Left ventricle myocardium superior (tissue), 1 donor: ENCODE measurements at places on chromosomes 13 and 19. TPM values are rescaled to one million over a fixed set of nuclear protein-coding genes. Genes with fewer than 3 reads are reported as not detected.
A peak's percentile ranks its signal among the peaks of the same experiment; 100 is the strongest.

The GJB6 gene
- not detected for total RNA-seq

GRCh38 chr13:83819611-83820010, 62.7 kb downstream of the SLITRK1 start:
- DNase-seq: no peak

The EIF3K gene
- total RNA-seq: 674 TPM

The ZNF729 gene
- not detected for total RNA-seq

GRCh38 chr13:74977498-74977897, 504.5 kb downstream of the TBC1D4 start:
- DNase-seq: no peak

GRCh38 chr19:17739121-17739875, 12.0 kb upstream of the FCHO1 start:
- DNase-seq: peak; percentile 55

DNA sequence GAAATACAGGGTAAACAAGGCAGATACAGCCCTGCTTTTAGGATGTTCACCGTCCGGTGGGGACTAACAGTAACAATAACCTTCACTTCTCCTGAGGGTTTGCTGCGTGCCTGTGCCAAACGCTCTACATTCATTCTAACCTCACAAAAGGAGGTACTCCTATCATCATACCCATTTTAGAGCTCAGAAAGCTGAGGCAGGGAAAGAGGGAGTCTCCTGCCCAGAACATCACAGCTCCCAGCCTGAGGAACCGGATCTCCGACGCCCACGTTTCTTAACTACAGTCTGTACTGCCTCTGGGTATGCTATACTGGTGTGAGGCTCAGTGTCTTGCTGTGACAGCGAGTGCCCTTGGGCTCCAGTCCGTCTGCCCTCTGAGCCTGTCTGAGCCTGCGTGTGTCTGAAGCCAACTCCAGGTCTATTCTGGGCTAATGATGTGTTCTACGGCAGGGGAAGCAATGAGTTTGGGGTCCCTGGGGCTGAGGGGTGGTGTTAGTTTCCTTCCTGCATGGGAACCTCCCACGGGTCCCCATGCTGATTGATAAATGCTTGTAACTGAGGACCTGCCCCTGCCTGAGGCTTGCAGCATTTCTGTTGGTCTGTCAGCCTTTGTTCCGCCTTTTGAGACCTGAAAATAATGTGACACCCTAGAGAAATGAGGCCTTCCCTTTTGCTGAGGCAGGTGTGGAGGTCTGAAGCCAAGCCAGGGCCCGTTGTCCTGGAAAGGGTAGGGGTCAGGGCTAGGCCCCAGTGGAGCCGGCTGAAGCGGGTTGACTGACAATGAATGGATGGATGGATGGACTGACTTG, 4.9 kb downstream of the LIPE start:
- DNase-seq: peak; percentile 59

The TMPRSS9 gene
- not detected for total RNA-seq

GRCh38 chr19:16942583-16942982, 53.8 kb downstream of the F2RL3 start:
- no peak for DNase-seq

DNA sequence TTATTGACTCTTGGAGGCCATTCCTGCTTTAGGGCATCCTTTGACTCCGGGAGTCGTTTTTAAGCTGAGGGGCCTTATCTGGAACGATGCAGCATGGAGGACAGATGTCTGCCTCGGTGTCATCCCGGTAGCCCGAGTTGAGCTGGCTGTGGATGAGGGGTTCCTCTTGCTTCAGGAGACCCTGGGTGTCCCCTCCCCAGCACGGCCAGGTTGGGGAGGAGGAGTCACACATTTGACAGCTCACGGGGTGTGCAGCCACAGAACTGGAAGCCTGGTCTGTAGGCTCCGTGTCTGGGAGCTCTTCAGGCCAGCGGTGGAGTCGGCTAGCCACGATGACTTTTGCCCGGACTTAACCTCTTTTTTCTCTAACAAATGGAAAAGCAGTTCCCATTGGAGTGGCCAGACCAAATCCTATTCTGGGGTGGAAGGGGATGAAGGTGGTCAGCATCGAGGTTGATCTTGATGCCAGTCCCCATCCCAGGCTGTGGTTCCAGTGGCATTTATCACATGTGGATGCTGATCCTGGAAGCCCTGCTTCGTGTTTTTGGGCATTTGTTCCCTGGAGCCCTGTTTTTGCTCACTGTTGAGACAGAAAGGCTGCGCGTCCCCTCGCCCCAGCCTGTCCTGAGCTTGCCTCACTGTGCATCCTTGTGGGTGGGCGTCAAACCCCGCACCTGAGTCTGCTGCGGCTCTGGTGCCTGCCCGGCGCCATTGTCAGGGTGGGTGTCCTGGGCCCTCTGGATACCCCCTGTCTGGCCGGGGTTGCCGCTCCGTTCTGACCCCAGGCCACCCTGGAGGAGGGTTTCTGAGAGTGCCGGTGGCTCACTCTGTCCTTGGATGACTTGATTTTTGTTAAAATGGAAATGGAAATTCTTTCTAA, 12.0 kb downstream of the TFDP1 start:
- DNase-seq: no peak

DNA sequence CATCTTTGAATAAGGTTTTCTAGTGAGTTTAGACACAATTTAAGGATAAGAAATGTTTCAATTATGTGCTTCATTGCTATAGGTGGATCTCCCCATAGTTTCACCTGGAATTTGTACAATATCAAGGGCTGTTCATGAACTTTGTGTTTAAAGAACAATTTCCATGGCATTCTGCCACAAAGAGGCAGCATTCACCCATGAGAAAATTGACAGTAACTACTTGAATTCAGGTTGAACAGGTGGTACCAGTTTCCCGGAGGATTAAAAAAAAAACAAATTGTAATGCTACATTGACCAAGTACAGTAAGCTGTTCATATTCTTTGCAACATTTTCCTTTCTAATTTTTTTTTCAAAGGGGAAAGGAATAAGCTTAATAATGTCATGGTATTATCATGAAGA, 9.1 kb downstream of the SLITRK5 start:
- no peak for DNase-seq

The COQ8B gene
- 34.6 TPM for total RNA-seq

DNA sequence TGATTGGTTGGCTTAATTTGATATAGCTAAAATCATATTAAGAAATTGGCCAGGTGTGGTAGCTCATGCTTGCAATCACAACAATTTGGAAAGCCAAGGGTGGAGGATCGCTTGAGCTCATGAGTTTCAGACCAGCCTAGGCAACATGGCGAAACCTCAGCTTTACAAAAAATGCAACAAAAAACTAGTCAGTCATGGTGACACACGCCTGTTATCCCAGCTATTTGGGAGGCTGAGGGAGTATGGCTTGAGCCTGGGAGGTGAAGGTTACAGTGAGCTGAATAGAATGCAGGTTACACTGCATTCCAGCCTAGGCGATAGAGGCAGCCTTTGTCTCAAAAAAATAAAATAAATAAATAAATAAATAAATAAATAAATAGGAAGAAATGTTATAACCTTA, 1579.6 kb upstream of the SLC10A2 start:
- no peak for DNase-seq

GRCh38 chr13:24097064-24097463, 63.5 kb upstream of the SPATA13 start:
- no peak for DNase-seq

DNA sequence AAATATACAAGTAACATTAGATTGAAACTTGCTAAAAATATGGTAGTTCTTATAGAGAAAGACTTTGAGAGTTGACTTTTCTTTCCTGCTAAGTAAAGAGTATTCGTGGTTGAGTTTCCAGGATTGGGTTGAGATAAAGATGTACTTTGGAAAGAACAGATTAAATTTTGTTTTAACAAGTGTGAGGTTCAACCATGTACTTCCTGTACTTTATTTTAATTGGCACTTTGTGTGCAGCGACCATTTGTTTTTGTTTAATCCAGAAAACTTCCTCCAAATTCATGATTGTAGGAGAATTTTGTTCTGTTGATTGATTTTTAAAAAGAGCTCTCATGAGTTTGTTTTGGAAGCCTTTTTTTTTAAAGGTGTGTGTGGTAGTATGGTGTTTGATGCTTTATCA, 46.9 kb downstream of the PAN3 start:
- no peak for DNase-seq

DNA sequence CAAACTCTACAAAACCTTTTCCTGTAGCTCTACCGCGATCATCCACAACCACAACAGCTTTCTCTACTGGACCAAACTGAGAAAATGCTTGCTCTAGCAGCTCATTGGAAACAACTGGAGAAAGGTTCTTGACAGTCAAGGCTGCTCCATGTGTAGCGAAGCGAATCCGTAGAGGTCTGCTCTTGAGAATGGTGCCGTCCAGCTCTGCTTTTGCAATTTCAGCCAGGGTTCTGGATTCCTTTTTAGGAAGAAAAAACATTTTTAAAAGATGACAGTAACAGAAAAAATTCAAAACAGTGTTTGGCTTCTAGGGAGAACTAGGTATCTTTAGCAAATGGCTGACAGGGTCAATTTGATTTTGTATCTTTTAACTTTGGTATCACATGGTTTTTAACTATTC, 10.4 kb downstream of the PSPC1 start:
- DNase-seq: no peak

The OR7D2 gene
- 0.07 TPM for total RNA-seq

DNA sequence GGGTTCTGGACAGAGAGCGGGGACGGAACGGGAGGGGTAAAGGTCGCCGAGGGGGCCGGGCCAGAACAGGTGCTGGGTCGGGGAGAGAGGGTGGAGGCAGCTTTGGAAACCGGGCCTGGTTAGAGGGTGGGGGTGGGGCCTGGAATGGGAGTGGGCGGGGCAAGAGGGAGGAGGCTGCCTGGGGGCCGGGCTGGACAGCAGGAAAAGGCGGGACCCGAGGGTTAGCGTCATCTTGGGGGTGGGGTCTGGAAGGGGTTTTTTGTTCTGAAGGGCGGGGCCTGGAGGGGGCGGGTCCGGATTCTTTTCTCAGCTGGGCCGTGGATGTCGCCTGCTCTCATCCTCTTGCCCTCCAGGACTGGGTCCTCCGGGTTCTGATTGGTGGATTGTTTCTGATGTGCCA, 4.3 kb upstream of the ZNF813 start:
- DNase-seq: peak; percentile 56

DNA sequence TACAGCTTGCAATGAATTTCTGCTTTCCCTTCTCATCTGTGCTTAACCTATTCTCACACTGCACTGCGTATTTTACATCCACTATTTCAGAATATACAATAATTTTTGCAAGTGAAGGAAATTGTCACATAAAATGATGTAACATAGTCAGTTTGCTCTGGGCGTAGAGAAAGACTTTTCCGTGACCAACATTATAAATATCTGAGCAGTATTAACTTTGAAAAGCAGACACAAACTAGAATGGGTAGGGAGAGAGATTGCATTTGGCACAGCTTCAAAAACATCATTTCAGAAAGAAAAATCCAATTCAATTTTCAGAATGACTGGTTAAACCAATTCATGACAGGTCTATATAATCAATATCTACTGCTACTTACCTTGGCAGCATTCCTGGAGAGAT, 352.5 kb upstream of the MIR17HG start:
- DNase-seq: no peak

- peak; percentile 35 for DNase-seq
These were observed 40.5 kb downstream of the DZIP1 start for GRCh38 chr13:95603887-95604555.

DNA sequence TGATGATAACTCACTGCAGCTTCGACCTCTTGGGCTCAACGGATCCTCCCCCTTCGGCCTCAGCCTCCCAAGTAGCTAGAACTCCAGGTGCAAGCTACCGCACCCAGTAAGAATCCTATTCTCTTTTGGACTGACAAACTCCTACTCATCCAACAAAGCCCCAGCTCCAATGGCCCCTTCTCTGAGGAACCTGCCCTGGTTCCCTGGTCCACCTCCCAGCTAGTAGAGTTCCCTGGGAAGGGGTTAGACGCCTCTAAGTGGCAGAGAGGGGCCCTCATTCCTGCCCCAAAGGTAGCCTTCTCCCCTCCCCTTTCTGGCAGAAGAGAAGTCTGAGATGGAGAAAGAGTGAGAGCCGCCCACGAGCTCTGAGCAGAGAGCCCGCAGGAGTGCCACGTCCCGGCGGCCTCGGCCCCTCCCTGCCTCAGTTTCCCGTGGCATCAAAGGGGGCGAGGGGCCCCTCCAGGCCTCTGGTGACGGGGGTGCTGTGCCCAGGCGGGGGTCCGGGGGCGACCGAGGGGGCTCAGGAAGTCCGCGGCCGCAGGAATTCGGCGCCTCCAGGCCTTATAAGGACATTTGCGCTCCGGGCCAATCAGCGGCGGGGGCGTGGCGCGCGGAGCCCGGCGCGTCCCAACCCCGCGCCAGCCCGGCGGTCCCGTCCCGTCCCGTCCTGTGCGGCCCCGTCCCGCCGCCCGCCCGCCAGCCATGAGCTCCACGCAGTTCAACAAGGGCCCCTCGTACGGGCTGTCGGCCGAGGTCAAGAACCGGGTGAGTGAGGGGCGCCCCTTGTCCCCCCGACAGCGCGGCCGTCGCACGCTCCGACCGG, at the start of gene CNN2:
Gene CNN2 (plus strand): TSS at position 649 of the 823 bp plus-strand sequence. CDS start 54 bp downstream, at position 703.
- peak; percentile 90 for DNase-seq

DNA sequence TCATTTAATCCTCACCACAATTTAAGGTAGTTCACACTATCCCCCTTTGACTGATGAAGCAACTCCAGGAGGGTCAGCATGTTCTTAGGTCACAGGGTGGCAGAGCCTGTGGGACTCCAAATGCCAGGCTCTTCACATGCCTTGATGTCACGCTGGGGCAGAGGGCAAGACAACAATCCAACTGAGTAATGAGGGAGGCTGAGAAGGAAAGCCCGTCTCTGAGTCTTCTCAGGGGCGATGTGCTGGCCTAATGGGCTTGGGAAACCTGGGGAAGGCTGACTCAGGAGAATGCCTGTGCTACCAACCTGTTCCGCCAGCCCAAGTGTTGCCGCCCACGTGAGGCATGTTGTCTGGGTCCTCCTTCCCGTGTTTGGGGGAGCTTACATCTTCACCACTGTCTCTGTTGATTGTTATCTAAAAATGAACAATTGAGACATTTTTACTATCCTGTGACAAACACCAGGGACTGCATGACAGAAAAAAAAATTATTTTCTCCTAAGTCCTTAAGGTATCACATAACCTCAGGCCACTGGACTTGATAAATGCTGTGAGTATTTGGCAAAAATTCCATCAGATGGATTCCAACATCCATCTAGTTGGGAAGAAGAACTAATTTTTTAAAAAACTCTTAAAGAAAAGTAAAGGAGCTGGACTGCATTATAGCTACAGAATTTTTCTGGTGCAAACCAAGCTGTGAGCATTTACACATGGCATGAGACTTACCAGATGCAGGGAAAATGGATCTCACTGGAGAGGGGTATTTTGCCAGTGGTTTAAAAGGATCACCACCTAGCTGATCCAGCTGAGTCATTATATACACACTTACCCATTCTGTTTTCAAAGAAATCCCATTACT, 157.5 kb downstream of the RGCC start:
- no peak for DNase-seq

The AXL gene
- 13.8 TPM for total RNA-seq

The ZNF708 gene
- 3.1 TPM for total RNA-seq

The PSG5 gene
- not detected for total RNA-seq

DNA sequence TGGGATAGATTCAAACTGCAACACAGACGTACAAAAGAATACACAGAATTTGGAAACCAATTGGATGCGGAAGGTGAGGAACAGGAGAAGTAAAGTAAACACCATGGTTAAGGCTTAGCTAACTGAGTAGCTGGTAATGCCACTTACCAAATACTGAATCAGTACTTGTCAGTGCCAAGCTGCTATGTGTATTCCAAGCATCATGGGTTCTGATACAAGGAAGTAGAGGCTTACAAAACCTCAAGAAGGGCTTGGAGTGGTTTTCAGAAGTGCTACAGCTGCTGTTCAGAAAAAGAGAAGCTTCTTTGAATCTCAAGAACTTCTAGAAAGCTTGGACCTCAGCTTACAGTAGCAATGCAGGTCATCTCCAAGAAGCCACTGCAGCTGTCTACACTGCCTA, 35.9 kb upstream of the DCT start:
- no peak for DNase-seq

GRCh38 chr19:19429361-19429760, 23.9 kb downstream of the GATAD2A start:
- no peak for DNase-seq

The LENG8 gene
- total RNA-seq: 69.1 TPM
